Foreskin keratinocyte (primary cell): ENCODE measurements at places on chromosomes 4 and X. TPM values are rescaled to one million over a fixed set of nuclear protein-coding genes. Genes with fewer than 3 reads are reported as not detected.

Gene DACH2
- total RNA-seq: not detected in 2 replicates

Gene KIT
- not detected in 2 replicates for total RNA-seq

Gene SLITRK2
- total RNA-seq: not detected in 2 replicates

Gene PNMA3
- total RNA-seq: not detected in 2 replicates

Gene OTC
- total RNA-seq: not detected in 2 replicates
